Esophagus muscularis mucosa (tissue), 4 donors: ENCODE measurements at places on chromosomes 6 and 20. TPM values are rescaled to one million over a fixed set of nuclear protein-coding genes. Genes with fewer than 3 reads are reported as not detected.

HLA-DRB5 gene
- total RNA-seq: 71.0 TPM

- DNase-seq: no peak
Observed at GRCh38 chr6:11964729-11965335, 47.3 kb upstream of the HIVEP1 start.

- no peak for DNase-seq
Observed at GRCh38 chr20:7085467-7085866, 318.0 kb downstream of the BMP2 start.

DNA sequence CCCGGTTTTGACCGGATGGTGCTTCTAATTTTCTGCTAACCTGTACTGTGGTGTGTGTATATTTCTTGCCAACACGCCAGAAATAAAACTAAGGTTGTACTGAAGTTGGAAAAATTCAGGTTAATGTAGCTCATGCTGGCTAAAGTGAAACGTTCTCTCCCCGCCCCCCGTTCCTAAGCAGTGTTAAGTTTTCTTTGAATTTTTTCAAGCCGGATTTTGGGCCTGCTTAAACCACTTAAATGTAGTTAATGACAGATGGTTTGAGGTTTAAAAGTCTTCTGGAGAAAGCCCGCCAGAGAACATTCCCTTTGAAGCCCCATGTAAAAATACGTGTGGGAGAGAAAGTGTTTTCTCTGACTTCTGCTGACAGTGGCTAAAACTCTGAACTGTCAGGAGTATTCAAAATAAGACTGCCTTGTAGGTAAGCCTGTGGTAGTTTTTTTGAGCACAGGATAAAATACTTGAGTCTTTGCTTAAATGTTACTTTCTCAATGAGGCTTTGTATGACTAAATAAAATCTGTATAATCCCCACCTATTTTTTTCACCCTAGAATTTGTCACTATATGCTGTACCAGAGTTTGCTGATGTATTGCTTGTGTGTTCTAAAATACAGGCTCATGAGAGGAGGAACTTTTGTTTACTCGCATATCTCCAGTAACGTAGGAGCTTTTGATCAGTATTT lies 101.3 kb downstream of the OR2B2 start:
- DNase-seq: no peak

ALDH5A1 gene
- total RNA-seq: 3.3 TPM
